ENCODE measurements at places on chromosomes 6 and 20.

GRCh38 chr6:67883500-67884366 is 751.3 kb upstream of the ADGRB3 start:
- no peak for DNase-seq

DNA sequence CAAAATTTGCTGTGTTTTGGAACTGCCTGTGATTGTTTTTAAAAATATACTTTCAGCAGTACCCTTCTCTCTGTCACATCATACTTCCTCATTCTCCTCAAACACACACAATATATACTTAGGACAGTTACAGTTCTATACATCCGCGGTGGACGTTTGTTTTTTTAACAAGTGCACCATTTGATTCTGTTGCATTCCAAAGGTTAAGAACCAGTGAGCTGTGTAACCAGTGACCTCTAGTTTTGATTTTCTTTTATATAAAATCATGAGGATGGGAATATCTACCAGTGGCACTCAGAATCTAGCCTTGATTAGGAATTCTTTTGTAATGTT is 152.8 kb downstream of the CARMIL1 start:
- peak; percentile 50 for DNase-seq

DNA sequence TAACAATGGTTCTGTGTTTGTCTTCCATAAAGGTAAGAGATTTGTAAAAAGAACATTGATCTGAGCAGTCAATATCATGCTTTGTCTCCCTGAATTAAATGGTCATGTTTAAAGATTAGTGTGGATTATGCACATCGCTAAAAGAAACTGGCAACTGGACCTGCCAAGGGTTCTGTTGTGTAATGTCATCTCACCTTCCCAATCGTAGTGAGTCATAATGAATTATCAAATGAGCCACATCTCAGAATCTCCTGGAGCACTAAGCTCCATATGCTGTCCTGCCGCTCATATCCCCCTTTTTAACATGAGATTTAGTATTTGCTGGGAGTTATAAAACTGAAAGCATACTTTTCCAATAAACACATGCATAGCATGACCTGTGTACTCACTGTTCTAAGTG is 187.0 kb upstream of the OPRM1 start:
- DNase-seq = no peak

DNA sequence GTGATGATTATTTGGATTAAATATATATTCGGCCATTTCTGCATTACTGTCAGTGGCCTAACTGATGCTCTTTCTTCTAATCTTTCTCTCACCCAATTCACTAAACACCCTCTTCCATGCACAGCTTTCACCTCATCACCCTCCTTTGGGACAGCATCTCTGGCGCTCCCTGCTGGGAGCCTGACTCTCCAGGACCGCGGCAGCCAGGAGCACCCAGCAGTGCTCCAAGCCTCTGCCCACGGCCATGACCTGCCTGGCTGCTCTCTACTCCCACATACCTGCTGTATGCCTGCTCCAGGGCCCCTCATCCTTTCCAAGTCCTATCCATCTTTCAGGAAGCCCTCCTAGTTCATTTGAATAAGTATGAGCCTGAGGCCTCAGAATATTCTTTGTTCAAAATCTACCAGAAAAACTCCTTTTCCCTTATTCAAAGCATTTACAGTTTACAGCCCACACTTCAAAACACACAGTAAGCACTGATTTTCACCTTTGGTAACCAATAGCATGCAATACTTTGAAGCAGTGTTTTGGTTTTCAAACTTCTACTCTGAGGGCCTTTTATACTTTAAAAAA is 15.2 kb downstream of the CTCFL start:
- DNase-seq = peak; percentile 39

DNA sequence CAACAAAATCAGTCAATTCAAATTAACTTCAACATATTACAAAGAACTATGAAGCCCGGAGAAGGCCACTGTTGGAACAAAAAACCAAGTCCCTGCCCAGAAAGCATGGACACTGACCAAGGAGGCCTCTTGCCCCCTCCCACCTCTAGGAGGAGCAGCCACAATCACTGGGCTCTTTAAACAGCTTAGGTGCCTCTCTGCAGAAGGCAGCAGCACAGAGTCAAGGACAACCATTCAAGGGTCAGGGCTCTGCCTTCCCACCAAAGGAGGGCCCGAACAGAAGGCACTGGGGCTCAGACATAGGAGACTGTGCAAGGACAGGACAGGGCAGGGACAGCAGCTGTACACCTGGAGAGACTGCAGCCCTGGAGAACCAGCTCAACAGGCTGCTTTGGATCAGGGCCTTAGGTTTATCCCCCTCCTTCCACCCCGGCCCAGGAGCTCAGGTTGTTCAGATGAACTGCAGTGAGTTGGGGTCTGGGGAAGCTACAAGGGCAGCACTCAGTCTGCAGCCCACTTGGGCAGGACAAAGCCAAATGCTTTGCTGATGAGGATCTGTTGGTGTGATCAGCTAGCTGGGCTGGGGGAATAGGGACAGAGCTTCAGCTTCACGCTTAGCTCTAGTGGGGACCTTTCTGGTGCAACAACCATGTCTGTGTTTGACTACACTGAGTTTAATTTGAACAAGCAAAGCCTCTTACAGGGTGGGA is 17.8 kb downstream of the TOMM34 start:
- no peak for DNase-seq

DNA sequence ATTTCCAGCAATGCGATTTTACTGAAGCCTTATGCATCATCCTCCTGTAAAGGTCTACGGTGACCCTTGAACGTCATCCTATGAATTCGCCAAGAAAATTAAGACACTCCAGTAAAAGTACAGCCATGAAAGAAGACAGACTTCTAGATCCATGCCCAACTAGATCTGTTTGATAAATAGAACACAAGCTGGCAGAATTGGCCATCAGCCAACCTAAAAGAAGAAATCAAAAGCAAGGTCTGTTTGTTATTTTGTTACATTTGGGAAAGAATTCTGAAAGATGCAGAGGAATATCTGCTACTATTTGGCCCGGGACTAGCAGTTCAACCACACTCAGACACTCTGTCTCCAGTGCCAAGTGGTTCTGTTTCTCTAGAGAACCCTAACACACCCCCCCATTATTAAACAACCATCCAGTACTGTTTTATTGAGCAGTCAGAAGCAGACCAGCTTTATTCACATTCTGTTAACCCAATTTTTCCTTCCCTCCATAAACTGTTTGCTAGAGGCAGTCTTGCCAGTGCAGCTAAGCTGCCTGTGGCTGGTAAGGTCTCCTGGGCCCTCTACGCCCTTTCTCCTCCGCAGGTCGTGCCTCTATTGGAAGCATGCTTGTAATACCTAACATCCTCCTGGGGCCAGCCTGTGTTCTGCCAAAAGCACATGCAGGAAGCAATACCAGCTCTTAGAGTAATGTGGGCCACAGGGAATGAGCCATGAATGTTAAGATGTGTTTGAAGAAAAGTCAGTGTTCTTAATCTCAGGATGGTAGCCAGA is 30.7 kb downstream of the LY86 start:
- DNase-seq = no peak

GRCh38 chr6:162343198-162343935 is 384.2 kb downstream of the PRKN start:
- no peak for DNase-seq

GRCh38 chr6:137875606-137876005 is 8.5 kb downstream of the TNFAIP3 start:
- no peak for DNase-seq

GRCh38 chr20:38159566-38159956 is 5.5 kb downstream of the TGM2 start:
- DNase-seq = no peak

GRCh38 chr6:64984948-64985347 is 722.1 kb downstream of the EYS start:
- no peak for DNase-seq
